Right ventricle myocardium inferior (tissue), 1 donor: ENCODE measurements at places on chromosomes 3 and 15.

GRCh38 chr15:60589253-60589652, 110.3 kb upstream of the ICE2 start:
- no peak for DNase-seq

DNA sequence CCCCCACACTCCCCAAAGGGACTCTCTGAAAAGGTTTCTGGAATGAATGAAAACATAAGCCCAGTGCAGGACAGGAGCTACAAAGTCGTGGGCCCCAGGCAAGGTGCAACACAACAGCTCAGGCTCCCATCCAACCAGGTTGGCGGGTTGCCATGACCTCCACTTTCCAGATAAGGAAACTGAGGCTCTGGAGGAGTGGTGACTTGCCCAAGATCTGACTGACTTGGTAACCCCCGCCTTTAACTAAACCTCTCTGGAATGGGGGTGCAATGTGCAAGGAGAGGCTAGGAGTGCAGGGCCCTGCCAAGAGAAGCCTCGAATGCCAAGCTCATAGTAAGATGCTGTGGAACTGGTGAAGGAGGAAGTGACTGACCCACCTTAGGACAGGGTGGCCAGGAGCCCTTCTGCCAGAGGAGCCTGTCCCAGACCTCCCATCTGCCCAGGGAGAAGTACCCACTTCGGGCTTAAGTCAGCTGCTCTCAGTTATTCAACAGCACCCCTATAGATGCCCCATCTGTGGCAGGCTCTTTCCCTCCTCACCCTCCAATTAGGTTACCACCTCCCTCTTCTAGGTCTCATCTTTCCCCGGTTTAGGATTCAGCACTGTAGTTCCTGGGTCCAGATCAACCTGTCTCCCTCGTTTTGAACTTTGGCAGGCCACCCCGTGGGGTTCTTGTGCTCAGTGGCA, 553 bp upstream of the TNNC1 start:
- peak; percentile 70 for DNase-seq

- no peak for DNase-seq
Measured at GRCh38 chr3:142127941-142128658, 21.2 kb downstream of the TFDP2 start.

- no peak for DNase-seq
Measured at GRCh38 chr3:56758539-56758981, 43.2 kb downstream of the ARHGEF3 start.

DNA sequence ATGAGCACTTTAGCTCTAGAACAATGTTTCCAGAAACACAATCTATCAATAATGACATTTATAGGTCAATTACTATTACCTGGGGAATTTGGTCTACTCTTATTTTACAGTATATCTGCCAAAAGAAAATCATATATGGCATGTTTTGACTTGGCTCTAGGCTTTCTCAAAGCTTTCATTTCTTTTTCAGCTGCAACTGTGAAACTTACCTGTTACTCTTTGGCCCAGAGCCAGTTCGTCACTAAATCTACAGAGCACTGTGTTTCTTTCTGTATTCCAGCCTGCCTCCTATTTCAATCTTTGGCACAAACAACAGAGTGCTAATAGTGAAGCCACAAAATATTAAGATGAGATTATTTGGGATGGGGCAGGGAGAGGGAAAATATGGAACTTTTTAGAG, 76.0 kb downstream of the P2RY1 start:
- DNase-seq, result no peak

DNA sequence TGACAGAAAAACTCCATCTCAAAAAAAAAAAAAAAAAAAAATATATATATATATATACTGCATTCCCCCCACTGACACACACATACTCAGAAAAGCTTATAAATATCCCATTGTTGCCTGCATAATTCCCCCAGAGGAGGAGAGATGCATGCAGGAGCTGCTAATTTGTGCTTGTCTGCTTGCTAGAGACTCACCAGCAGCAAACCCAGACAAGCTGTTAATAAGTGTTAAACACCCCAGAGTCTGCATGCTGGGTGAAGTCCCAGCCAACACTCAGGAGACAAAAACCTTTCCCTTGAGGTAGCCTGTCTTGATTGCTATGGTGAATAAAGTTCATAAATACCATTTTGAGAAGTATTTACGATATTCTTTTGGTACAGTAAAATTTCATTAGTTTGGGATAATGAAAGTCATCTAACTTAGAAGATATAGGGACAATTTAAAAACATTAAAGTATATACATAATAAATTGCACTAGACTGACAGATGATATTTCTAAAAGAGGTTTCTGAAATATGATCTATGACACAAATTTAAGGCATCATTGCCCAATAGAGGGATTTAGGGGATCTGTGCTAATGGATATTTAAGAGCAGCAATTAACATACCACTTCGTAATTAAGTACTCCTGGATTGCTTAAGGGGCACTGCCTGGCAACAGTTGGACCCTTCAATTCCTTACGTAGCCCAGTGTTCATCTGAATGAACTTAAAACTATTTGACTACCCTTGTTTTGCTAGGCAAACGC, 400.0 kb upstream of the C2CD4B start:
- no peak for DNase-seq

DNA sequence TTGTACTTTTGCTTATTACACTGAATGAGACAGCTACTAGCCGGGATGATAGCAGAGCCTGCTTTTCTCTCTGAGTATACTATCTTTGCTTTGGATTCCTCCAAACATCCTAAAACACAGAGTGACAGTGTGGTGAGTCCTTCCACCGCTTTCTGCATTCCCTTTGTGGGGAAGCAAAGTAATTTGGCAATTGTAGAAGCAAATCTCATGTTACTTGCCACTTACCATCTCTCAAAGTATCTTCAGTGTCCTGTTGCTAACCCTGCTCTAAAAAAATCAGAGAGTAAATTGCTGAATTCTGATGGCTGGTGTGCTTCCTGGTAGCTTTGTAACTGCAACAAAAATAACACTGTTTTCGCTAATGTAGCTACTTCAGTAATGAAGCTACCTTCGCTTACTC, 92.4 kb upstream of the LRRFIP2 start:
- no peak for DNase-seq

- DNase-seq, result no peak
Measured at GRCh38 chr15:76764004-76764403, 141.1 kb downstream of the SCAPER start.

GRCh38 chr3:59522550-59522949, 472.7 kb upstream of the CFAP20DC start:
- DNase-seq, result no peak

DNA sequence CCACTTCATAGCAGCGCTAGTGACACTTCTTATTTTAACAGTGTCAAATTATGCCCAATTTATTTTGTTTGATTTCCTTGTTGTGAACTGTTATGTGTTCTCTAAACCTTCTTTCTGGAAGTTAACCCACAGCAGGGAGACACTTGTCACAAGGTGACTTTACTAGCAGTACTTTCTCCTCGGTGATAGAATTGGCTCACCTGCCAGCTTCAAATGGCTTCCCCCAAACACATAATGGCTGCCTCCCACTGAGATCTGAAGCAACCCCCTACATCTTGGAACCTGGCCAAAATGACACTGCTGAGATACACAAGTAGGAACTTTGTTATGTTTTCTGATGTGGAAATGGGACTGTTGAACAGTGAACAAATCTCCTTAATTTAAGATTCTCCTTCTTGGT, 238.8 kb upstream of the DPH6 start:
- DNase-seq, result no peak

- DNase-seq, result peak; percentile 84
Measured at GRCh38 chr3:124584552-124585391, 145.5 kb upstream of the UMPS start.

DNA sequence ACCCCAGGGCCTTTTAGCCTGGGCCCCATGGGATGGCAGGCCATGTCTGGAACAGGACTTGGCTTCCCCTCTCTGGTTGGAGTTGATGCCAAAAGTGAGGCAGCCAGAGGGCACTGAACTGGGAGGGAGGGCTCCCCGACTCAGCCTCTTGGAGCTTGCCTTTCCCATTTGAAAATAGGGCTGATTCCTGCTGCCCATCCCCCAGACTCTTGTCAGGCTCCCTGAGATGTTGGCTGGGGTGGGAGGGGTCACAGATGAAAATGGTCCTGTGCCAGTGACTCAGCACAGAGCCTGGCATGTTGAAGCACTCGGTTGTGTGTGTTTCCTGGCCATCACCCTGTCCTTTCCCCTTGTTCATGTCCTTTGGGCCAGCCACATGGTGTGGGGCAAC, 6.6 kb downstream of the PPCDC start:
- DNase-seq, result no peak

- DNase-seq, result no peak
Measured at GRCh38 chr3:192413461-192413860, 313.9 kb downstream of the FGF12 start.

GRCh38 chr3:172391592-172392302, 56.5 kb downstream of the GHSR start:
- DNase-seq, result no peak

DNA sequence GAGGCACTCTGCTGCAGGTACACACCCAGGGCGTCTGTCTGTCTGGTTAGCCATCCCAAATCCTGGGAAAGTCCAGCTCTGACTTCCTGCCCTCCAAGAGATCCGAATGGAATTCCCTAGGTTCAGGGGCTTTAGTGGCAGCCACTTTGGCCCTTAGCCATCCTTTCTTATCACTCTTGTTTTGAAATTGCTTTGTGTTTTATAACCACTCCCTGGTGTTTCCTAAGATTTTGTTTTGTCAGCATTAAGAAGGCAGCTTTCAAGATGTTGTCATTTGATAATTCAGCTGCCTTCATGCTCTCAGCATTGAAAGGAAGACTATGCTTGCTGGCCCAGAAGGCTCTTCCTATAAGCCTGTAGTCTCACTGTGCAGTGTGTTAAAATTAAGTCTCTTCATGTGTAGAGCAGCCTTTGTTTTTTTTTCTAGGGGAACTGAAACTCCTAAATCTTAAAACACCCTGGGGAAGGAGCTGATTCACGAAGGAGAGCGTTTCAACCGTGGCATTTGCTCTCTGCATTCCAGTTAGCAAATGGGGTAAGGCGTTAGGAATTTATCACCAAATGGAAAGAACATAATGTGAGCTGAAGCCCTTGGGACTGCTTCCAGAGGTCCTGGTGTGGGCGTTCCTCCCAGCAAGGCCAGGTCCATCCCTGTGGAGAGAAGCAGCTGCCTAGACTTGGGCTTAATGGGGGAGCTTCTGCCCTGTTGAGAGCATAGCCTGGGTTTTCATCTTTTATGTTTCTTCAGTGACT, 14.2 kb upstream of the CLEC3B start:
- peak; percentile 80 for DNase-seq

- DNase-seq, result no peak
Measured at GRCh38 chr15:87942316-87942715, 314.2 kb downstream of the NTRK3 start.

GRCh38 chr3:17130956-17131355, 246.2 kb downstream of the PLCL2 start:
- no peak for DNase-seq

DNA sequence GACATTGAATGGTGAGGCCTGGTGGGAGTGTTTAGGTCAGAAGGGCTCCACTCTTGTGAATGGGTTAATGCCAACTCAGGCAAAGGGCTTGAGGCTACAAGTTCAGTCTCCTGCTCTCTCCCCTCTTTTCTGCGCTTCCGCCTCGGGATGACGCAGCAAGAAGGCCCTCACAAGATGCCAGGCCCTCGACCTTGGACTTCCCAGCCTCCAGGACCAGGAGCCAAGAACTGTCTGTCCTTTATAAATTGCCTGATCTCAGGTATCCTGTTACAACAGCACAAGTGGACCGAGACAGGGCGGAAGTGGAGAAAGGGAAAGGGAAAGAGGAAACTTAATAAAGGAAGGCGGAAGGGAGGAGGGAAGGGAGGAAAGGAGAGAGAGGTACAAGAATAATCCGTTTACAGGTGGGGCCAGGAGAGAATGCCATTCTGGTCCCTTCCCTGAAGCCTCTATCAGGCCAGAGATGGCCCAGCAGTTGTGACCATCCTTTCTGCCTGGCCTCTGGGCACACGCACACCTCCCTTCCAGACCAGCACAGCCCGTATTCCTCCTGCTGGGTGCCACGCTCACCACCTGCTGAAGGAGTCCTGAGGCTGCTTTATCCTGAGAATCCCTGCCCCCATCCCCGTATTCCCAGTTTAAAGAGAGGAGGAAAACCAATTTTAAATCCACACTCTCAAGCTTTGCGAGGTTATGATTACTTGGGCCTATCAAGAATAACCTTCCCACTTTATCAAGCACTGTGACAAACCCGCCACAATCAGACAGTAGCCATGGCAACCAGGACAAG, 64.2 kb downstream of the OXNAD1 start:
- DNase-seq, result no peak

- DNase-seq, result no peak
Measured at GRCh38 chr3:17032407-17033034, 147.8 kb downstream of the PLCL2 start.

- no peak for DNase-seq
Measured at GRCh38 chr3:129864519-129864918, 29.0 kb downstream of the TMCC1 start.

DNA sequence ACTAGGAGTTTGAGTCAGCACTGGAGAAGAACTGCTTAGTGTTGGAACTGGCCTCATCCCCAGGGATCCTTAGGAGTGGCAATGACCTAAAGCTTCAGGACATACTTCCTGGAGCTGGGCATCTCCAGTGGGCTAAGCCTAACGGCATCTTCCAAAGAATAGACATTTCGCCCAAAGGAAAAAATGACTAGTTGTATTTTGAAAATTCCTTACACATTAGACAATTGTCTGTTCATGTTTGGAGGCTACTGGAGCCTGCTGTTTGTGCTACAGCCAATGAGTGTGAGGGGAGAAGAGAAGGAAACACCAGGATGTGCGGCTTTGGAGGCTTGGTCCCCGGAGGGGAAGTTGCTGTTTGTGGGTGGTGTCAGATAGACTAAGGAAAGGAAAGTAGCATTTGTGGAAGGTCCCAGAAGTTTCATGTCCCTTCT, 77.6 kb downstream of the POLR2M start:
- DNase-seq, result no peak

- DNase-seq, result no peak
Measured at GRCh38 chr15:32135335-32135734, 105.0 kb downstream of the CHRNA7 start.

GRCh38 chr3:85180-85579, 111.4 kb upstream of the CHL1 start:
- DNase-seq, result no peak

DNA sequence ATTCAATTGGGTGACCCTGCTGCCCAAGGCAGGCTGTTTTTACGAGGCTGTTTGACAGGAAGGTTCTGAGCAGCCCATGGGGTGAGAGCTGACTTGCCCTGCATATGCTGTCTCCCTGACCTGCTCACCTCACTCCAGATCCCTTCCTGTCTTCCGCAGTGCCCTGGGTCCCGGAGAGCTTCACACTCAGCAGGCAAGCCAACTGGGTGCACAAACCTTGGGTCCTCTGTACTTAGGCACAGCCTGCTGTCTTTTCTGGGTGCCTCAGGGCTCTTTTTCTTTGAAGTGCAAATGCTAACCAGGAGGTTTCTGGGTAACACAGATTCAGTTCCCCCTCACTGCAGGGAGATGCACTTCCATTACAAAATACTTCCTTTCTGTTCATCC, 32.8 kb downstream of the ZXDC start:
- no peak for DNase-seq
